ENCODE measurements at places on chromosomes 3 and 15.
A peak's percentile ranks its signal among the peaks of the same experiment; 100 is the strongest.

- DNase-seq: no peak
These were observed 44.9 kb upstream of the CAPN7 start for GRCh38 chr3:15161133-15161532.

GRCh38 chr3:100760377-100760776 lies 51.1 kb downstream of the TFG start:
- DNase-seq: no peak

- DNase-seq: no peak
These were observed 817.6 kb upstream of the CFAP20DC start for GRCh38 chr3:59867185-59868002.

DNA sequence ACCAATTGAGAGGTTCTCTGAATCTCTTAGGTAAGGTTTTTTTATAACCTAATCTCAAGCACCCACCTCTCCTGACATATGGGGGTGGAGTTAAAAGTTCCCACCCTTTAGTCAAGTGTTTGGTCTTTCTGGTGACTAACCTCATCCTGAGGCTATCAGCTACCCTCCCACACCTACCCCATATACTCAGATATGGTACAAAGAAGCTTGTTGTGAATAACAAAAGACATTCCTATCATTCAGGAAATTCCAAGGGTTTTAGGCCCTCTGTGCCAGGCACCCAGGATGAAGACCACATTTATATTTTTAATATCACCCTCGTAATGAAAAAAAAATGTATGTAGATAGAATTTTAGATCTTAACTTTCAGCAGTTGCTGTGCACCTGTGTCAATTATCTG lies 9.0 kb downstream of the CHMP2B start:
- DNase-seq: no peak

DNA sequence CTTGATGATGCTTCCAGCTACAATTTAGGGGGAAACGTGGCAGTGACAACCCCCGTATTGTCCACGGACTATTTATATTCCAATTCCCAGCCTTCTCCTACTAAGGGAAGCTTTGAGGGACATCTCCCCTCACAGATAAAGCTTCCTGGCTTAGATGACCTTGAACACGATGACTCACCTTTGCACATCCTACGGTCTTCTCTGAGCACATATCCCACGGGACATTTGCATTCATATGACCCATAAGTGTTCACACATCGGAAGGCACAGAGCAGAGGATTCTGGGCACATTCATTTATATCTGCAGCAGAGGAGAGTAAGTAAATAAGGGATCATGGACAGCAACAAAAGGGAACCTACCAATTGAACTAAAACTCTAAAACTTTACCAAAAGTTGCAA lies 101.5 kb downstream of the DUT start:
- no peak for DNase-seq

GRCh38 chr15:58383876-58384275 lies 47.9 kb upstream of the LIPC start:
- DNase-seq: no peak

DNA sequence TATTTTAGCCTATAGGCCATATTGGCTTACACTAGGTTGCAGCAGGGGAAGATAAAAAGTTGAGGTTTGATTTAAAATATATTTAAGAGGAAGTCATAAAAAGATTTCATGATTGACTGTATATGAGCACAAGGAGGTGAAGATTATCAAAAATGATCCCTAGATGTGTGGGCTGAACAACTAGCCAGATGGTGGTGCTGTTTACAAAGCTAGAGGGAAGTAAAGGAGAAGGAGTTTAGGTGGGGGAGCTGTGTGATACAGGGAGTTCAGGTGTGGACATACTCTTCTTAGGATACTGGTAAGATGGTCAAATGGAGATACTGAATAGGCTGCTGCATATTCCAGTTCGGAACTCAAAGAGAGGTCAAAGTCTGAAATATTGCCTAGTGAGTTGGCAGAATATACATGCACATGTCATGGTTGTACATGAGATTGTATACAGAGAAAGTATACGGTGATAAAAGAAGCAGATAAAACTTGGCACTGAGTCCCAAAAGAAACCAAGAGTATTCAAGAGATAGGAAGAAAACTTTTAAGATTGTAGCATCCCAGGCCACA lies 727.8 kb downstream of the NLGN1 start:
- DNase-seq: peak; percentile 37

DNA sequence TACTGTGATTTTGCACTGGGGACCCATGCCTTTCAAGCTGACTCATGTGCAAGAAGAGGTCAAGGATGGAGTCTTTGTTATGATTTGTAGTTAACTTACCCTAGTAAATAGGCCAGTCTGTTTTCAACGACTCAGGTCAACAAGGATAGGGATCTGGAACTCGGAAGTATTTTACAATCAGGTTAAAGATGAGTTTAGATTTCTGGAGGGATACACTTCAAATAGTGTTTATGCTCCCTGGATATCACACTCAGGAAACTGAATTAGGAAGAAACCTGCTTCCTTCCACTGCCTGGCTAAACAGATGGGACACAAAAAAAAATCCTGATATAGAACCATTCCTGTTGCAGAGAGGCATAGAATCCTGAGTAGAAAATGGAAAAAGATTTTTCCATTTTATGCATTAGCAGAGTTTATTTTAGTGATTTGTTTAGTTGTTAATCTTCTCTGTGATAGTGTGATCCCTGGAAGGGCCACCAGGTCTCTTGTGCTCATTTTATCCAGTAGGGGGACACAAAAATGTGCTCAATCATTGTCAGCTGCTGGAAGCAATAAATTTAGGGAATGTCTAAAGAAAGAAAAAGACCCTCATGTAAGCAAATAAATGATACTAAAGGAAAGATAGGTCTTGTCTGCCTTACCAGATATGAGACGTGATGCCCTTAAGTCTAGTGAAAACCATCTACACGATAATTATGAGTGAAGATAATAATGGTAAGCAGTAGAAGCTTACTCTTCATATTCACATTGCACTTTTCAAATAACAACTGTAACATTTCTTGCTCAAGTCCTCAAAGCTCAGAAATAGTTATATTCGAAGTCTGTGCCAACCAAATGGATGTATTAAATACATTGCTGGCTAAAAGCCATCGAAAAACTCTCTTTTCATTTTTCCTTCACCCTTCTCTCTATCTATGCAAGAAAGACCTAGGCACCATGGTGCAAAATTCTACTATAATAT lies 452.1 kb upstream of the KCNMB2 start:
- no peak for DNase-seq

DNA sequence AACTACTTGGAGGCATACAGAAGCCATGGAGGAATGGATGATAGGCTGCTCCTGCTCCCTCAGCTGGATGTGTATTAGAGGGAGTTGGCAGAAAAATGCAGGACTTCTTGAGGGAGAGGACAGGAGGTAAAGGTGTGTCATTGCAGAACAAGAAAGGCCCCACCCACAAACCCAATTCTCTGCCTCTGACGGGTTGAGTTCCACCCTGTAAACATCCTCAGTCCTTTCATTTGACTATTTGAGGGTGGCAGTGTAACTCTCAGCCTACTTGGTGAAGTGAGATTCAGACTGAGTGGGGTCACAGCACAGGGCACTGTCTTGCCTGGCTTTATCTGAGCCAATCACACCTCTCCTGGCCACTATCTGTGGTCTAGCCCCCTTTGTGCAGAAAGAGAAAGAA lies at the start of gene TPRG1:
Gene TPRG1 (plus strand): TSS at position 265 of the 400 bp plus-strand sequence. CDS start 35,414 bp downstream, outside the sequence.
- no peak for DNase-seq

DNA sequence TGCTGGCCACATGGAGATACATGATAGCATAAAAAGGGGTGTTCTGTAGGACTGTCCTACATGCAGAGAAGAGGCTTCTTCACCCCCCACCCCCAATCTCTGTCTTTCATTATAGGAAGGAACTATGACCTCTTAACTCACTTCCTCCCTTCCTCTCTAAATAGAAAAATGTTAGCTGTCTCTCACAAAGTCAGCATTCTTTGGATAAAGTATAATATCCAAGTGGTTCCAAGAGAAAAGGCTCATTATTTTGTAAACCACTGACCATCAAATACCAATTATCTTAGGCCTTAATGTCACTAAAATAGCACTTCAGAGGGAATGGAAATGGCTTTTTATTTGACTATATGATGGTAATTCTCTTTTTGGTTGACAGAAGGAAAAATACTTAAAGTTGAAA lies 95.3 kb upstream of the SLC2A2 start:
- DNase-seq: no peak

GRCh38 chr3:23811185-23811527 lies 5.4 kb downstream of the UBE2E1 start:
- no peak for DNase-seq

GRCh38 chr15:67400890-67401289 lies 120.0 kb upstream of the C15orf61 start:
- DNase-seq: no peak

GRCh38 chr3:178517665-178518334 lies 18.4 kb upstream of the KCNMB2 start:
- DNase-seq: no peak

DNA sequence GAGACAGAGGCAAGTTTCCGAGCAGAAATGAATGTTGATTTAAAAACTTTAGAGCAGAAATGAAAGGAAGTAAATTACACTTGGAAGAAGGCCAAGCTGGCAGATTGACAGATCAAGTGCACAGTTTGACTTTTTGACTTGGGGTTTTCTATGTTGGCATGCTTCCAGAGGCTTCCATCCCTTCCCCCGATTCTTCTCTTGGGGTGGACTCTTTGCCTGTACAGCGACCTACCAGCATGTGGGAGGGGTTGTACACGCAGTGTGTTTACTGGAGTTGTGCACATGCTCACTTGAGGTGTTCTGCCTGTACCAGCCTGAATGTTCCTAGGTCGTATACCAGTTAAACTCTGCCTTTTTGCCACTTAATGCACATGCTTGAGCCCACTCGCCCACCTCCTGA lies 701.5 kb upstream of the GBE1 start:
- DNase-seq: no peak

DNA sequence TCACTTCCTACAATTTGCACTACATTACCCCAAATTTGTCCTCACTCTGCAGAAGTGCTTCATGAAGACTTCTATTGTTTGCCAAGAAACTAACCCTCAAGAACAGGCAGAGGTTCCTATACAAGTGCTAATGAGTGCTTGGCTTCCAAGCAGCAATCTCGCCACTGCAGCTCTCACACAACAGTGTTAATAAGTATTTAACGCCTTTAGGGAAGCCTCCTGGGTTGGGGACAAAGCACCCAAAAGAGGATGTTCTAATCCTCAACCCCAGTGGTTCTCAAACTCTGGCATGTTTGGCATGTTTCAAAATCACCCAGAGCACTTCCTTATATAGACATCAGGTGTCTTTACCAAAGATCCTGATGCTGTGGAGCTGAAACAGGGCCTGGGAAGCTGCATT lies 64.6 kb downstream of the ZIC4 start:
- DNase-seq: no peak

- DNase-seq: no peak
These were observed 403.5 kb downstream of the SHQ1 start for GRCh38 chr3:72444656-72445223.

DNA sequence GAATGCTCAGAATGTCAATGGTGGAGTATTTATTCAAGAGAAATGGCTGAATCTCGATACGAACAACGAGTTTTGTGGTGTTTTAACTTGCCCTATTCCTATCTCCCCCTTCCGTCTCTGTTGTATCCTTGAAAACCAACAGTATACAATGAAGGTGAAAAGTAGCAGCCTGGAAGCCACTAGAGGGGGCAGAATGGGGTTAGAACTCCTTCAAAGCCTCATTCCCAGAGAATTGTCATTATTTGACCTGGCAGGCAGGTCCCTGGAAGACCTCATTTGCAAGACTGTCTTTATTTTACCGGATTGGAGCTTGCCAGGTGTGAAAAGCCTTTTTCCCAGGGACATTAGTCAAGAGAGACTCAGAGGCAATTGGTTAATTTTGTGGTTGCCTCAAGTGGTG lies 139.4 kb downstream of the LRRC28 start:
- DNase-seq: no peak

DNA sequence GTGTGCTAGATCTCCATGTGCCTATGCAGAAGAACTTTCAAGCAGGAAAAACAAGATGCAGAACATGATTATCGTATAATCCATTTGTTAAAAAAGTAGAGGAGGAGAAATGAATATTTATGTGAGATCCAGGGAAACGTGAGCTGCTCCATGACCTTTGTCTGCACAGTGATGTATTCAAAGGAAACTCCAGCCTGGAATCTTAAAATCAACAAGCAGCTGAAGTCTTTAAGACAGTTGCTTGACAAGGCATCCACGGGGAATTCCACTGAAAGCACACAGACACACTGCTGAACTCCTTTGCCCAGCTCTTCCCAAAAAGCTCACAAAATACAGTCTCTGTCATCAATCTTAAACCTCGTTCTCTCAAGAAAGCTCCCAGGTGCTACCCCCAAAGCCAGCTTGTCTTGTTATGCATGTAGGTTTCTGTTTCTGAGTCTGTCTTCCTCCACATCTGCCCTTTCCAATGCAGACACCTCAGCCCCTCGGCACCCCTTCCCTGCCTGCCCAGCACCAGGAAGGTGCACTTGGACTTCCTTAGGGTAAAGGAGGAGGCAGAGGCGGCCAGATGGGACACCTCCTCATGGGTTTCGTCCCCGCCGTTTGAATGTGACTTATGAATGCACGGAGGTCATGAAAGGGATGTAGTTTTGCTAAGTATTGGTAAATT lies 28.7 kb downstream of the LRRK1 start:
- DNase-seq: no peak

GRCh38 chr3:142053835-142054234 lies 95.5 kb downstream of the TFDP2 start:
- no peak for DNase-seq

- no peak for DNase-seq
These were observed 27.0 kb upstream of the MFGE8 start for GRCh38 chr15:88940110-88940675.

- no peak for DNase-seq
These were observed 104.4 kb downstream of the RBMS3 start for GRCh38 chr3:29385046-29385830.

GRCh38 chr3:167397826-167398225 lies 17.7 kb upstream of the ZBBX start:
- no peak for DNase-seq

DNA sequence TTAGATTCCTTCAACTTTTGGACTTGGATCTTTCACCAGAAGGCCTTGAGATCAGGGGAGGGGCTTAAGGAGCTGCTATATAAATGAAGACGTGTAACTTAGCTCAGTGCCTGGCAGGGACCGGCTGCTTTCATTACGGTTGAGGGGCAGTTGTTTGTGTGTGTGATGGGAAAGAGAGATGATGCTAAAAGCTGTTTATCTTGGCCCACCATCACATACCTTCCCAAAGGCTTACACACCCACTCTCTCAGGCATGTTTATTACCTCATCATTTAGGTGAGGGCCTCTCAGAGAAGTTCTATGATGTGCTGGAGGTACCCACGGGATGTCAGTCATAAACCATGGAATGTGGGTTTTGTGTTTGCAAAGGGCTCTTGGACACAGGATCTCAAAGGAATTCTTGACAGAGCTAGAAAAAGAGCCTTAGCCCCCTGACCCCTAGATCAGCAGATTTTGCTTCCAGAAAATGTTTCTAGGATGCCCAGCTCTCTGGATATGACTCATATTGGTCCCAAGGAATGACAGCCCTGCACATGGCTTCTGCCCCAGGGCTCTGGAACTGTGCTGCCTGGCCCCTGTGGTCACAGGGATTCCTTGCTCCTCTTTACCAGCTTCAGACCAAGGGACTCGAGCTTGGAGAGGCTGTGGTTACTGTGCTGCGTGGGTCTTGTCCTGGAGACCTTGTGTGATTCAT lies 15.9 kb upstream of the SMAD3 start:
- DNase-seq: peak; percentile 49
